ENCODE measurements at places on chromosomes 13 and 19.

DNA sequence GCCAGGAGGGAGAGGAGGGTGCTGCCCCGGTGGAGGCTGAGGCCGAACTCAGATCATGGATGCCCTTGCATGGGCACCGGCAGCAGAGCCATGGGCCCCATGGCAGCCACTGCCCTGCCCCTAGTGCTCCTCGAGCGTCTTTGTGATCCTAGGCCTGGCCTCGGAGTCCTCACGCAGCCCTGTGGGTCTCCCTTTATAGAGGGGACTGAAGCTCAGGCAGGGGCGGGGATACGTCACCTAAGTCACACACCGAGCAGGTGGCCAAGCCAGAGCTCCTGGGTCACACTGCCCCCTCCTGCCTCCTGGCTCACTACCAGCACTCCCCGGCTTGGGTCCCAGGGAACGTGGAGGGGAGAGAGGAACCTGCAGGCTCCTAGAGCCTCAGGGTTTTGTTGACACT lies 28.7 kb downstream of the DHX34 start:
- DNase-seq = no peak

- no peak for DNase-seq
Measured at GRCh38 chr13:75384879-75385707, 96.9 kb downstream of the TBC1D4 start.

DNA sequence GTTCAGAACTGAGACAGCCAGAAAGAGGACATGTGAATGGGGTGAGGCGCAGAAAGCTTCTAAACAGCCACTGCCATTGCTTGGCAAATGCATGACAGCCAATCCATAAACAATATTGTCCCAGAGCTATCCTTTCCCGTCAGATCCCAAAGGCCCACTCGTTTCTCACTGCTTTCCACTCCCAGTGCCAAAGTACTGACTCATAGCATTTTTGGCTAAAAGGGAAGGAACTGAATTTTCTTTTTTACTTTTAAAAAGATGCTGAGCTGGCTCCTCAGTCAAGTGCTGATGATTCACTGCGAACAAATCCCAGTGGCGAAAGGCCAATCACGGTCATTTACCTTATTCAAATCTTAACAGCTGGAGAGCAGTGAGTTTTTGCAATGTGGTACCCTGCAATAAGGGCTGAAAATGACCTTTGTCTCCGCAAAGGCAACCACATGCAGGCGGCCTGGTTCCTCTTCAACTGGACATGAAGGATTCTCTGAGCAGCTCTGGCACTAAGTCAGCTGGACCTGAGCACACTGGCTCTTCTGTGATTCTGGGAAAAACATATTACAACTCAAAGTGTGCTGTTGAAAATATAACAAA lies 151.7 kb downstream of the DCLK1 start:
- DNase-seq = no peak

DNA sequence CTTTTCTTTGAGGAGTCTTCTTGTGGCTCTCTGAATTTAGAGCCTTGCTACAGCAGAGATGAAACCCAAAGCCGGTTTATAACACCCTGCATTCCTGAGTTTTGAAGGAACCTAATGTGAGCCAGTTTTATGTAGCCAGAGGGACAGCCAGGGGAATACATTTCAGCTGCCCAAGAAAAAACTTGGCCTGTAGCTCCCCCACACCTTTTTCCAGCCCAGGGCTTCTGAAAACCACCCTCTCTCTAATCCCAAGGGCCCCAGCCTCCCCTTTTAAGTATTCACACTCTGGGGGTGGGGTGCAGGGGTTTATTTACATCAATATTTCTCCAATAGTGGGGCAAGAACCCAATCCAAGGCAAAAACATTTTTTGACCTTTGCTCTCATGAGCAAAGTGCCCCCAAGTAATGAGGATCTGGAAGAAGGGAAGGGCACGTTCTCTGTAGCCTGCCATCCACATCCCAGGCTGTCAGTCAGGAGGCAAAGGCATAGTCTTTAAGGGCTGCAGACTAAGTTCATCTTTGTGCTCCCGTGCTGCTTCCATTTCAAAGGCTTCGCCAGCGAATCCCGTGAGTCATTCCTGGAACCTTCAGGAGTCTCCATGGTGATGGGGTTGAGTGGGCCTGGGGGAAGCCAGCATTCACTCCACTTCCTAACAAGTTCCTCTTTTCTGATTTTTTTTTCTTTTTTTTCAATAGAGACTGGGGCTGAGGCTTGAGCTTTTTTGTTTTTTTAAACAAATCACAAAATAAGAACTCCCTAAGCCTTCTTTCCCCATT lies 33.2 kb upstream of the MEDAG start:
- DNase-seq = no peak

DNA sequence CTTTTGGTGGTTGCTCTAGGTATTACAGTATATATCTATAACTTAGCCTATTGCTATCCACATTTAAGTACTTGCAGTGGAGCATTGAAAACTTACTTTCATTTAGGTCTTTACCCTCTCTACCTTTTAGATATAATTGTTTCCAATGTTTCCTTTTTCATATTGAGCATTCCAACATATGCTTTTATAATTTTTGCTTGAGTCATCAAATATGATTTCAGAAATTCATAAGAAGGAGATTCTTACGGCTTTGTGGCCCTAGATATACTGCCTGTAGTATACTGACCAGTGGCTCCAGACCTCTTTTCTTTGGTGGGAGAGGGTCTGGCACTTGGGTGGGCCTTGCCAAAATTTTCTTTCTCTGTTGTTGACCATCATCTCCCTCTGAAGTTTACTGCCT lies 32.8 kb upstream of the ZNF850 start:
- DNase-seq = no peak

GRCh38 chr13:47126432-47126831 lies 229.6 kb upstream of the HTR2A start:
- DNase-seq = no peak

GRCh38 chr13:78602561-78603239 lies 652 bp downstream of the POU4F1 start:
- no peak for DNase-seq
